Left kidney (tissue), 8 donors: ENCODE measurements at places on chromosomes 4 and X.

DNA sequence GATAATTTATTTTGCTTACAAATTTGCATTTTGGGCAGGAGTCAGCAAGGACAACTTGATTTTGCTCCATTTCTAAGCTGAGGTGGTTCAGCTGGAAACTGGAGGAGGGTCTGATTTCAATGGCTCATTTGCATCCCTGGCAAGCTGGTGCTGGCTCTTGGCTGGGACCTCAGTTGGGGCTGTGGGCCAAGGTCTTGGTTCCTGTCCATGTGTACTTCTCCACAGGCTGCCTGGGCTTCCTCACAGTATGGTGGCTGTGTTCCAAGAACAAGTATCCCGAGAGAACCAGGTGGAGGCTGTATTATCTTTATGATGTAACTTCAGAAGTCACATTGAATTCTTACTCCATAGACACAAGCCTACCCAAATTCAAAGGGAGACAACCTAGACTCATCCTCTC lies 77.0 kb upstream of the STX18 start:
- no peak for DNase-seq

- DNase-seq, result no peak
Observed at GRCh38 chr4:159069922-159070321, 33.0 kb upstream of the RAPGEF2 start.

GRCh38 chrX:776529-777230 lies 146.1 kb downstream of the SHOX start:
- no peak for DNase-seq

- peak; percentile 50 for DNase-seq
Observed at GRCh38 chr4:83771113-83771705, 235.3 kb downstream of the GPAT3 start.

DNA sequence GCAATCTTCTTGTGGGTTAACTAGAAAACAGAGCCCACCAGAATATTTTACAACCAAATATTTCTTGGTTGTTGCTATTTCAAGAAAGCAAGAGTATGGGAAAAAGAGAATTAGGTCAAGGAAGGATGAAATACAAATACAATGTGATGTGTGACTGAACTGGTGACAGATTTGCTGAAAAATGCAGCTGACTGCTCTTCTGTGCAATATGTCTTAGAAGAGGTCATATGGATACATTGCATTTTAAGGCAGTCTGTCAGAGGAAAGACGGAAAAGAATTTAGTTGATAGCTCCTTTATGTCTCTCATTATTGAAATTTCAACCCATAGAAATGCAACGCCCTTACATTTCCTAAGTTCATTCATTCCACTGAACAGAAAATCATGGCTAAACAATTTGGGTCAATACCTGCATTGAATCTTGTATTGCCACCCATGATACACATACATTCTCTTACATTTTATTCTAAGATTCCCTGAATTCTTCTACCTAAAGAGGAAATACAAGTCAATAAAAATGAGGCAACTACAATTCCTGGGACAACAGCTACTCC lies 423.1 kb downstream of the ADAM29 start:
- DNase-seq, result no peak

GRCh38 chr4:45358573-45359506 lies 632.5 kb upstream of the GNPDA2 start:
- DNase-seq, result no peak

DNA sequence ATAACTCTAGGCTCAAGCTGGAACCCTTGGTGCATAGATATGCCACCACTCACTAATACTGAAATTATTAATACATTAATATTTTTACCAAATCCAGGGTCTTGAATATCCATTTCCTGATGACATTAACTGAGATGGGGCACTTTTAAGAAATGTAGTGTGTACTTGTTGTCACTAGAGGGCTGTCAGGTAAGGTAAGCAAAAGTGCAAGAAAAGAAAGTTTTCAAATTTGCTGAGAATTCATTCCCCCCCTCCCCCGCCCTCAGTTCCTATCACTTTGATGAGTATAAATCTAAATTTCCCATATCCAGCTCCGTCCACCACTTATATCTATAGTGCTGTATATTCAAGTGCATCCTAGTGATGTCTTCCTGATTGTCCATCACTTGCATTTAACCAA lies 20.5 kb upstream of the WDR44 start:
- DNase-seq, result no peak

GRCh38 chrX:80174925-80175574 lies 160.5 kb downstream of the TBX22 start:
- no peak for DNase-seq
